ENCODE measurements at places on chromosomes 3 and 15. TPM values are rescaled to one million over a fixed set of nuclear protein-coding genes. Genes with fewer than 3 reads are reported as not detected.

GRCh38 chr3:134675726-134676256 lies 25.0 kb upstream of the KY start:
- no peak for DNase-seq

DNA sequence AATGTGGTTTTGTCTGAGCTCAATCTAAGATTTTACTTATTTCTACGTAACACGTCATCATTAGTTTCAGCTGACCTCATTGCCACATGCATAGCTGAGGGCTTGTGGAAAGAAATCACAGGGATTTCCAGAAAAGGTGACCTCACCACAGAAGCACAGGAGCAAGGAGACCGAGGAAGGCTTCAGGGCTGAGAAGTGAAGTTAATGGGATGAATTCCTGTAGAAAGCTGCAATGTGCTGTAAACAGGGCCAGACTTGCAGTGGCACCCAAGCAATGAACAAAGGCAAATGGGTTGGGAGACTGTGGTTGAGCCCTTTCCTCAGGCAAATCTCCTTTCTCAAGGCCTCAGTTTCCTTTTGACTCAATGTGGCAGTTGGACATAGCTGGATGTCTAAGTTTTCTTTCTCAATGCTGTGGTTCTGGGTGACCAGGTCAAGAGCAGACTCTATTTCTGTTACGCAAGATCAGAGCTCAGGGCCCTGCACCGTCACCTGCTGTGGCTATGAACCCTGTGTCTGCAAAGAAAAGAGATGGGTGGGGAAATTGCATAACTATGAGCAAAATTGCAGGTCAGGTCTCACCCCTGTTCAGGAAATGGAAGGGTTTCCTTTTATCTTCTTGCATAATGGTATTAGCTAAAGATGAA lies 252.2 kb upstream of the TBL1XR1 start:
- no peak for DNase-seq

GRCh38 chr3:14490831-14491230 lies 49.3 kb downstream of the GRIP2 start:
- no peak for DNase-seq

TM4SF1 gene
- polyA plus RNA-seq: 50.7 TPM

SUCNR1 gene
- polyA plus RNA-seq: 0.05 TPM

Data from muscle of back (tissue), 13 donors.